Activated CD4-positive, CD25-positive, alpha-beta regulatory T cell (primary cell): ENCODE measurements at places on chromosomes 1 and 21.

DNA sequence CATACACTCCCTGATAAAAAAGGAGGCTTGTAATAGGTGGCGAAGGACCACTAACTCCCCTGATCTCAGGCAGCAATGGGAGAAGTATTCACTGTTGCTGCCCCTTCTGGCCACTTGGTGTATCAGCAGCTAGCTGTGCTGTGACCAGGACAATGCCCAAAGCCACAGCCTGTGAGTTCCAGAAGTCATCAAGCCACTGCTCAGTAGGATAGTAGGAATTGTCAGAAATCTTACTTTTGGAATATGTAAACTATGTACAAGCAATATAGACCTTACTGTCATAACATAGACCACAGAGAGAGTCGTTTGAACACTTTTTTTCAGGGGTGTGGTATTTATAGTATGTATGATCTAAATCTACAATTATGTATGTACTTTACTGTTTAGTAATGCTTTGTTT is 248.3 kb upstream of the CAMK1G start:
- no peak for DNase-seq

DNA sequence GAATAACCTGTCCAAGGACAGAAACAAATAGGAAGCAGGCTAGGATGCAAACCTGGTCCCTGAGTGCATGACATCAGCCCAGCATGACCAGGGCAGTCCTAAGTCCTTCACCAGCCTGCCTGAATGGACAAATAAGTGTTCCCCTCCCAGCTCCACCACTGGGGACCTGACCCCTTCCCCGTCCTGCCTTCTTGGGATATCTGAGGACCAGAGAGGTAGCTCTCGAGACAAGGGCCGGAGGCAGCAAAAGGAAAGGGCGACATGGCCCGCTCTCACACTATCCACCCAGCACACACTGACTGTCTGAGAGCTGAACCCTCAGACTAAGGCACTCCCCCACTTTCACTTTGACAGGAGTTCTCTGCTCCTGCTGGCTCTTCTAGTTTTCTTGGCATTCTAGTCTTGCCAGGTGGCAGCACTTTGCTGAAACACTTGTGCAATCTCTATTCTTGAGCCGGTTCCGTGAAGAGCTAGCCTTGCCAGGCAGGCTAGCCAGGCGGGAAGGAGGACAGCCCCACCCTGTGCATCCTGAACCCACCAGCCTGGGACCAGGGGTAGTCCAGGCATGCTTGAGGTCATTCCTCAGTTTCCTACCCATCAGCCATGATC is 251.1 kb upstream of the RAB4A start:
- DNase-seq: no peak

- DNase-seq: no peak
Measured at GRCh38 chr1:172269644-172270043, 150.8 kb upstream of the C1orf105 start.

GRCh38 chr1:24996983-24997893 is 67.2 kb upstream of the RUNX3 start:
- no peak for DNase-seq

GRCh38 chr21:46316708-46317324 is 6.9 kb downstream of the C21orf58 start:
- DNase-seq: no peak

DNA sequence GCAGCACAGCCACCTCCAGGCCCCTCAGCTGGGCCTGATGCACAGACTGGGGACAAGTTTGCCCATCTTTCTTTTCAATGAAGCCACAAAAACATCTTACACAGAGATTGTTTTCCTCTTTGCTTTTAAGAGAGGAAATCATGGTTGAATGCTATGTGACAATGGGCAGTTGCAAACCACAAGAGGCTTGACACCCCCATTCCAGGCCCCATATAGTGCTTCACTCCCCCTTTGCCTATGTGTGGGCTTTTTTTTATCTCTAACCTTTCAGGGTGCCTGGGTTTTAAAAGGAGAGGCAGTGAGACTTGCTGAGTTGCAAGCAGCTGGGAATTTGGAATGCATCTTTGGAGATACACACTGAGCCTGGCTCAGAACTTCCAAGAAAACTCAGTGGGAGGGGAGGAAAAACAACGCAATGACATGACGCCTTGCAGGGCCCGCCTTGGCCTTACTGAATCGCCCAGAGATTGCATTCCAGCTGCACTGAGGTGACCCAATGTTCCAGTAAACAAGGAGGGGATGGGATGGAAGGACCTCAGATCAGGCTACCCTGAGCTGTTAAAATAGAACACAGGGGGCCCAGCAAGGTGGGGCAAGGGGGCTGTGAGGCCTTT is 145.2 kb upstream of the ZNF648 start:
- DNase-seq: no peak

GRCh38 chr1:42302034-42302433 is 33.0 kb downstream of the FOXJ3 start:
- no peak for DNase-seq

GRCh38 chr1:31031330-31032143 is 34.0 kb downstream of the PUM1 start:
- no peak for DNase-seq

DNA sequence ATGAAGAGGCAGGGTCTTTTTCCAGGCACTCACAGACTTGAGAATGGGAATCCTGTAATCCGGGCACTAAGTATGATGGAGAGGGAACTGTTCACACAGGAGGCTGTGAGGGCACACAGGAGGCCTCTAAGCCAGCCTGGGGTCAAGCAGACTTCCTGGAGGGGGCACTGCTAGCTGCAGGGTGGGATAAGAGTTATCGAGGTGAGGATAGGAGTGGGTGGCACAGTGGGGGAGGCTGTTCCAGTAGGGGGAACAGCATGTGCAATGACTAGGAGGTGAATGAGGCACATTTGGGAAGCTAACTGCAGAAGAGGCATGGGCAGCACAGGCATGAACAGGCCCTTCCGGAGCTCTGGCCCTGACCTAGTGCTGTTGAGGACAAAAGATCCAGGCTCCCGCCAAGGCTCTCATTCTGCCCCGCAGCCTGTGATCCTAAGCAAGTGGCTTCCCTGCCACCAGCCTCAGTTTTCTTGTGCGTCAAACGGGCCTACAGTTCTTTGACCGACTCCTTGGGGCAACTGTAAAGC is 216.7 kb downstream of the TRABD2B start:
- DNase-seq: no peak

DNA sequence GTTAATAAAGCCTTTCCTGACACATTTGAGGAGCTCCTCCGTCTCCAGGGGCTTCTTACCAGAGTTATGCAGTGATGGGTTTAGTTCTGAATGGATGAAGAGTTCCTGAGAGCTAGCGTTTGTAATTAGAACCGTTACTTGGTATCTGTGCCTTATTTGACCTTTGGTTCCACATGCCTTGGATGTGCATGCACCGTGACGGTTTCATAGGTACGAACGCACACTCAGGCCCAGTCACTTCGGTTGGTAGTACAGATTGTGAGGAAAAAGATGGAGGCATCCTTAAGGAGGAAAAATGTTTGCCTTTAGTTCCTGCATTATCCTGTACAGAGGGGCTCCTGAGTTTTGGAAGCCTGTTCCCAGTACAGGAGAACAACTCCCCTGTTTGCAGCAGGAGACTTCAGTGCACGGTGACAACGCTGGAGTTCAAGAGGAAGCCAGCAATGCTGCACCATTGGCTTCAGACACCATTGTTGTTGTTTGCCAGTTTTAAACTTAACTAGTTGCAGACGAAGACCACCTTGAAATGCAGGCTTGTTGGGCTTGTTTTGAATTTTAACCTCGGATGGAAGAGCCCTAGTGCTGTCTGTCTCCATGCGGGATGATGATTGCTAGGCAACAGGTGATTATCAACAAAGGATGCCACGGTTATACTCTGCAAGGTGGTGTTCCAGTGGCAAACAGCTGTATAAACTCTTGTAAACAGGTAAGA is 8.2 kb downstream of the RBM15 start:
- no peak for DNase-seq

DNA sequence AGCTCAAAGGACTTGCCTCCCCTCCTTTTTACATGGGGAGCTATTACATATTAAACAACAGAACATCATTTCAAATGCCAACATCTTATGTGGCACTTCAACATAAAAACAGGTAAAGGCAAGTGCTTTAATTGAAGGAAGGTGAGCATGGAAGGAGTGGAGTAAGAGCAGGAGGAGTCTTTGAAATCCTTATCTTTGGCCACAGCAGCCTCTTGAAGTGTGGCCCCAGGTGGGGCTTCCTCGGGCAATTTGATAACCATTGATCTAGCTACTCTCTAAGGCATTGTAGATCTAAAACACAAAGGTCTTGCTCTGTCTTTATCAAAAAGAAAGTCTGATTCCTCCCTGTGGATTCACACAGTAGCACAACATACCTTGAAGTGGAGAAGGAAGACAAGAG is 70.9 kb upstream of the PPP2R5A start:
- no peak for DNase-seq

GRCh38 chr1:169486281-169487051 is 722 bp upstream of the SLC19A2 start:
- no peak for DNase-seq

DNA sequence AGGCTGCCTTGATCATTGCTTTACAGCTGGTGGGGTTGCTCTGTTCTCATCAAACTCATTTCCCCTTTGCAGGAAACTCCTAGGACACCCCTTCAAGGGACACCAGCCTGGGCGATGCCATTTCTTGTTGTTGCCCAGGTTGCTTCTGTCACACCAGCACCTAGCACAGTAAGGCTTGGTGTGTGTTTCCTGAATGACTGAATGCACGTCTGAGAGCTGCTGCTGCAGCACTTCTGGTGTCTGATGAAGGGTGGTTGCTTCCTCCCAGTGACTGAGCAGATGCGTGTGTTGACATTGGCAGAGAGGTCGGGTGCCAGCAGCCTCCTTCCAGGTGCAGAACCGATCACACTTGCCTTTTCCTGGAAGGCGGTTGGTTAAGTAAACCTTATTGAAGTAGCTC is 477.4 kb downstream of the CAMTA1 start:
- no peak for DNase-seq

GRCh38 chr21:39182484-39183271 is 573 bp downstream of the PSMG1 start:
- no peak for DNase-seq

GRCh38 chr1:115648717-115649691 is 7.2 kb downstream of the VANGL1 start:
- no peak for DNase-seq
